ENCODE measurements at places on chromosomes 1 and 21.

- no peak for DNase-seq
Measured at GRCh38 chr1:183593356-183593755, 3.1 kb upstream of the NCF2 start.

DNA sequence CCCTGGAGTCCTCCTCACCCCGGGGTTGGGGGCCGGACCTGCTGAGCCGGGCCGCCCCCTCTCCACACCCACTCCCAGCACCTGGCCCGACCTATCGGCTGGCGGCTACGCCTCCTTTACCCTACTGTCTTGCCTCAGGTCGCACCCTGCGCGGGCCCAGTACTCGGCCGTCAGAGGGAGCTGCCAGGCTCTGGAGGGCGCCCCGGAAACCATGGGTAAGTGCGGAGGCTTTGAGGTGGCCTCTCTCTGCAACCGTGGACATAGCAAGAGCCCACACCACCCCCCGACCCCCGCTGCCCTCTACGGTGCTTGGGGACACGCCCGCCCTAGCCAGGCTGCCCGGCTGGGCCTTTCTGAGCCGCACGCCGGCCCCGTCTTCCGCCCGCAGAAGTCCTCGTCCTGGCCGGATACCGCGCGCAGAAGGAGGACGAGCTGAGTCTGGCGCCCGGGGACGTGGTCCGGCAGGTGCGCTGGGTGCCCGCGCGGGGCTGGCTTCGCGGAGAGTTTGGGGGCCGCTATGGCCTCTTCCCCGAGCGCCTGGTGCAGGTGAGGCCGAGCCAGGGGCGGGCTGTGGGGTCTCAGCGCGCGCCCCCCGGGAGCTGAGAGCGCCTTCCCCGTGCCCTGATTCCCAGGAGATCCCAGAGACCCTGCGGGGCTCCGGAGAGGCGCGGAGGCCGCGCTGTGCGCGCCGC is at the start of gene SH3D21:
Gene SH3D21, plus strand, starts transcription at position 159 of the 692 bp plus-strand sequence. Its CDS starts 53 bp downstream, at position 212.
- DNase-seq = no peak

- DNase-seq = no peak
Measured at GRCh38 chr1:109543988-109544735, 4.3 kb upstream of the GNAI3 start.

GRCh38 chr1:197808880-197809279 is 33.6 kb upstream of the DENND1B start:
- DNase-seq = no peak

GRCh38 chr1:180947901-180948640 is 35.4 kb downstream of the KIAA1614 start:
- DNase-seq = no peak

DNA sequence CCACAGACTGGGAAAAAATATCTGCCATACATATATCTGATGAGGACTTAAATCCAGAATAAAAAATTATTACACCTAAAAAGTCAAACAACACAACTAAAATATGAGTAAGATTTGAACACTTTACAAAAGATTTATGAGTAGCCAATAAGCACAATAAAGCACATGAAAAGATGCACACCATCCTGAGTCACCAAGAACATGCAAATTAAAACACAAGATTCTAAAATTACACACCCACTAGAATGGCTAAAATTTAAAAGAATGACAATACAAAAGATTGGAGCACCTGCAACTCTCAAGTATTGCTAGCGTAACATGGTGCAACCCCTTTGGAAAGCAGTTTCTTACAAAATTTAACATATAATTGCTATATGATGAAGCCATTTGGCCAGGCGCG is 30.9 kb downstream of the DENND2C start:
- no peak for DNase-seq
